Liver (tissue), 10 donors: ENCODE measurements at places on chromosomes 12 and 14.

- DNase-seq = no peak
Observed at GRCh38 chr12:56339158-56339422, 406 bp downstream of the IL23A start.

DNA sequence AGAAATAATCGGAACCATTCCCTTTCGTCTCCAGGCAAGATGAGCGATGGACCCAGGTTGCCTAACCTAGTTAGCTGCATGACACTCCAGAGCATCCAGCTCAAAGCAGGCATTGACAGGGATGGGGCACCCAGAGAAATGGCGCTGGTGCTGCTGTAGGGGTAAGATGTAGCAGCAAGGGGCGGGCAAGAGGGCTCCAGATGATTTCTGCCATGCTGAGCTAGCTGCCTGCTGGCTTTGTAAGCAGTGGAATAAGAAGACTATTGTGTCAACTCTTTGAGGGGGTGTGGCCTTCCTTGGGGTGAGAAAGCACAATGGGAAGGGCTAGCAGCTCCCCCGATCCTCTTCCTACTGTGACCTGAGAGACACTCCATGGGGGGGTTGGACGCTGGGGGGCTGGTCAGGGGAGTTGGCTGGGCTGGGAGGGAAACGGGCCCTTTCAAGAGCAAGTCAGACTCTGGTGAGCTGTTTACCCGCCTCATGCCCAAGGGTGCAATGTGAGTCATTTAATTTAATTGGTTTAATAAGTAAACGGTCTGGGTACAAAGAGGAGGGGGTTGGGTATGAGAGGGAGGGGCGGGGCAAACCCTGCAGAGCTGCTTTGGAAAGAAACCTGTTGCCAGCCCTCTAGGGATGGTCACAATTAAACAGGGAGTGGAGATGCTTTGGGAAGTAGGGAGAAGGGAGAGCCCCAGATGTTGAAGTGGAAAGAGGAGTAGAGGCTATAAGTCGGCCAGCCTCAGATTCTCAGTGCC, 50.5 kb downstream of the B4GALNT3 start:
- DNase-seq = no peak

- DNase-seq = no peak
Observed at GRCh38 chr14:77130386-77130785, 11.2 kb downstream of the ZDHHC22 start.

DNA sequence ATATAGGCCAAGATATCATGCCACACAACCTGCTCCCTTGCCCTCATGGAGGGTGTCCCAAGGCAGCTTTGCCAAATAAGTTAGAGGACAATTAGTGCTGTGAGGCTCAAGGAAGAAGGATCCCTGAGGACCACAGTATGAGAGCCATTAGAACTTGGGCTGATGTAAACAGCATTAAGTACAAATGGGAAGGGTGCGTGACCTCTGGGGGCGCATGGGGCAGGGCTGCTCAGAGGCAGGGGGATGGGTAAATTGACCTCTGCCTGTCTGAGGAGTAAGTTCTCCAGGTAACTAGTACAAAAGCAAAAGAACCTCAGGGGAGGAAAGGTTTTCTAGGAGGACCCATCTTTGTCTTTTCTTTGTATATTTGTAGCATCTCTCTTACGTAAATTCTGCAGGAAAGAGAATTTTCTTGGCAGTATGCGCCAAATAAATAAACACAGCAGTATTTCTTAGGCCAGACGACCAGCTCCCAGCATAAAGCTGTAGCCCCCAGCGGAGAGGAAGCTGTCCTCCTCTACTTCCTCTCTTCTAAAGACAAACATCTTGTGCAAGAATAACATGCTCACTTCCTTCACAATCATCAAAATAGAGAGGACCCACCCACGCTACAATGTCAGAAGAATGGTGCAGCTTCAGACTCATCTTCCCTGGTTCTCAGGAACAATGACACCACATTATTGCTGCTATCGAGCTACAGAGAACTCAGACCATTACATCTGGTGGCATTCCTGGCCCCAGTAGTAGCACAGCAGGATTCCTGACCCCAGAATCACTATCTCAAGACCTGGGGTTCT, 16.4 kb upstream of the VWF start:
- DNase-seq = no peak

GRCh38 chr14:105908006-105908405, 381.6 kb downstream of the TMEM121 start:
- no peak for DNase-seq

DNA sequence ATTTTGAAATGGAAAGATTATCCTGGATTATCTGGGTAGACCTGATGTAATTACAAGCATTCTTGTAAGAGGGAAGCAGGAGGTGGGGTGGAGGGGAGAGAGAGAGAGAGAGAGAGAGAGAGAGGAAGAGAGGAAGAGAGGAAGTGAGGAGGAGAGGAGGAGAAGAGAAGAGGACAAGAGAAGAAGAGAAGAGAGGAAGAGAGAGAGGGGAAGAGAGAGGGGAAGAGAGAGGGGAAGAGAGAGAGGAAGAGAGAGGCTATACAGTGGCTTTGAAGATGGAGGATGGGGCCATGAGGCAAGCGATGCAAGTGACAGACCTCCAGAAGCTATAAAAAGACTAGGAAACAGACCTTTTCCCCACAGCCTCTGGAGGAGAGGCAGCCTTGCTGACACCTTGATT, 13.7 kb upstream of the CHST11 start:
- no peak for DNase-seq

- no peak for DNase-seq
Observed at GRCh38 chr12:89470741-89471509, 53.7 kb downstream of the GALNT4 start.

DNA sequence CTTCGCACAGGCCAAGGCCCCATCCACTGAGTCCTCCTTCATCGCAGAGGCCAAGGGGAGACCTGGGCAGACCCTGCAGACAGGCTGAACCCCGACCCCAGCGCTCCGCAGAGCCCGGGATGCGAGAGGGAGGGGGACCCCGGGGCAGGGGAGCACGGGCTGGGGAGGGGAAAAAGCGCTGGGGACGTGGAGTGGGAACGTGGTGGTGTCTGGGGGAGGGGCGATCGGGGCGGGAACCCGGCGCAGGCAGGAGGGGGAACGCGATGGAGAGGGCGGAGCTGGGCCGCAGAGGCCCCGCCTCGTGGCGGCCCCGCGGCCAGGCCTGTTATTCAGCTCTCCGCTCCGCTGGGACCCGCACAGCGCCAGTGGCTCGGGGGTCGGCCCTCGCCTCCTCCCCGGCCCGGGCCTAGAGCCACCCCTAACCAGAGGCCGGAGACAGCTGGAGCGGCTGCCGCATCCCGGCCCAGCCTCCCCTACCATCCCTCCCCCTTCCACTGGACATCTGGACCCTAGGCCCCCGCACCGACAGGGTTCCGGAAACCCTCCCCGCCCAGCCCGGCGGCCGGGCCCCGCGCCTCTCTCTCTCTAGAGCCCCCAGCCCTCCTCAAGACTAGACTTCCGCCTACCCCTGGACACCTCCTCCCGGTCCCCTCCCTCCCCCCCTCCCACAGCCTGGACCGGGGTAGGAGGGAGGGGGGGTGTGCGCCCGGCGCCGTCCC, at the start of gene ARHGEF25:
Gene ARHGEF25, plus strand, starts transcription at position 328 of the 719 bp plus-strand sequence. CDS start 460 bp downstream, outside the sequence.
- peak; percentile 45 for DNase-seq

GRCh38 chr14:61528591-61529021, 166.7 kb upstream of the HIF1A start:
- no peak for DNase-seq

- no peak for DNase-seq
Observed at GRCh38 chr12:85866986-85867776, 6.9 kb upstream of the NTS start.

GRCh38 chr12:6450091-6450868, 1.6 kb upstream of the TAPBPL start:
- DNase-seq = no peak

DNA sequence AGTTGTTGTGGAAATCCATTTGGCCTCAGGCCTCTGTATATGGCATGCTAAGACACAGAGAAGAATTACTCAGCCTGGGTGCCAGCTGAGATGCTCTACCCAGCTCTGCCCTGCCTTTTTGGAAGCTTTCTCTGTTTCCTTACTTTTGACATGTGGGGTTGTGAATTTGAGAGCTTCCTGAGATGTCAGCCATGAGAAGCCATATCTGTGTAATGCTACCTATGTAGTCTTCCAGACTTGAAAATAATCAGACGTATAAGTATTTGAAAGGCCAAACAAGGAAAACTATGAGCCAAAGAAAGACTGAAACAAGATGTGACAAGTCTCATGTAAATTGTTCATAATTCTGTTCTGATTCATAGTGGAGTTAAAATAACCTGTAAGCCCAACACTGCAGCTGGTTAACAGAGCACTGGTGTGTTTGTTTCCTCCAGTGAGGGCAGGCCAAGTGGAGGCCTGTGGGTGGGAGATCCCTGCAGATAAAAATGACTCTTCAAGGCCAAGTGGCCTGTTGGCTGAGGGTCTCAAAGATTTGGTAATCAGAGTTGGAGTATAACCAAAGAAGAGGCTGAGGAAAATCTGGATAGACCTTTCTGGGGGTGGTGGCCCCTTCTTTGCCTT, 94.0 kb downstream of the TMX1 start:
- no peak for DNase-seq

DNA sequence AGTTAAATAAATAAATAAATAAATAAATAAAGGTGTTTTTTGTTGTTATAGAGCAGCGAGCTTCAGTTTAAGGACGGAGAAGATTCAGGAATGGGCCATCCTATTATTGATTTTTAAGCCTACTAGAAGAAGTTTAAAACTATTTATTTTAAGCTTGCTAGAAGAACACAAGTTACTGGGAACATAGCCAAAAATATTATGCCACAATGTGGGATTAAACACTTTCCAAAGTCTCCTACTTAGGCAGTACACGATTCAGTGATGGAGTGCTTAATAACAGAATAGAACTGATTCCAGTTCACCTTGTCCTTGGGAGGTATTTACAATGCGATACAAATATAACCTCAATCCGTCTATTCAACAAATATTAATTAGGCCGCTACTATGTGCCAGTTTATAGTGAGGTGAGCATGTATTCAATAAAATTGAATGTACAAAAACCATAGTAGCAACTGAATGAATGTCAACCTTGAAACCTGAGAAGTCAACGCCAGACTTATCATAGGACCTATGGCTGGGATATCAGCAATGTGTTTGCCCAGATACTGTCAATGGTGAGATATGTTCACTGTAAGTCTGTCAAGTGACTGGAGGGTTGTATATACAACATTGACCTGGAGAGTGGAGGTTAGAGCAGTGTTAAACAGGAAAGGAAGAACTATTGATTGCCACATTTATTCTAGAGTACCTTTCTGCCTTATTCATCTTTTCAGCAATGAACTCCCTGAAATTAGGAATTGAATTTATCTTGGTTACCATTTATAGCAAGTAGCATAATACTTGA, 486.4 kb downstream of the TMTC2 start:
- no peak for DNase-seq

DNA sequence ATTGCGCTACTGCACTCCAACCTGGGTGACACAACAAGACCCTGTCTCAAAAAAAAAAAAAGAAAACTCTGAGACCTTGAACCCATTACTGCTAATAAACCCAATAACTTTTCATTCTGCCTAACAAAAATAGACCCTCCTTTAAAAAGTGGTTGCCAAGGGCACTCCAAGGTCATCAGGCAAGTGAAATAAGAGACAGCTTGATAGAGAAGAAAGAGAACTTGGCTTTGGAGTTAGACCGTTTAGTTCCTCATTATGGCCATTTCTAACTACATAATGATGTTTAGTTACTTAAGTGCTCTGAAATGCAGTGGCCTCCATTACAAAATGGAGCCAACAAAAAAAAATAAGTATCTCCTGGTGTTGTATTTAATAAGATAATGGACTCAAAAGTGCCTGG, 55.9 kb downstream of the PHLDA1 start:
- DNase-seq = no peak

DNA sequence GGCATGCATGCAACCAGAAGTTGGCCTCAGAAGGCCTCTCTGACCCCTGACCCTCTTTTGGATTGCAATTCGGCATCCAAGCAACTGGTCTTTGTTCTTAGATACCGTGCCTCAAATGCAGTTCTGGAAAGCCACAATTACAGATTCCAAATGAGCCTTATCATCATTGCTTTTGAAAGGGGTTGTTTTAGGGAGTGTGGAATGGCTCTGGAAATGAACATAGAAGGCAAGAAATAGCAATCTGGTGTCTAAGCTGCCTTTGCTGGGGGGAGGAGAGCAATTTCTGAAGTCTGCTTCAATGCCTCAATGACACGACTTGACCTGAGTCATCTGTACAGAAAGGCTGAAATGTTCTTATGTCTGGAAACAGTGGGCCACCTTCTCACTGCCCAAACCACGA, 250.1 kb downstream of the NUAK1 start:
- no peak for DNase-seq

GRCh38 chr12:120677765-120678473, 9.0 kb upstream of the MLEC start:
- no peak for DNase-seq

DNA sequence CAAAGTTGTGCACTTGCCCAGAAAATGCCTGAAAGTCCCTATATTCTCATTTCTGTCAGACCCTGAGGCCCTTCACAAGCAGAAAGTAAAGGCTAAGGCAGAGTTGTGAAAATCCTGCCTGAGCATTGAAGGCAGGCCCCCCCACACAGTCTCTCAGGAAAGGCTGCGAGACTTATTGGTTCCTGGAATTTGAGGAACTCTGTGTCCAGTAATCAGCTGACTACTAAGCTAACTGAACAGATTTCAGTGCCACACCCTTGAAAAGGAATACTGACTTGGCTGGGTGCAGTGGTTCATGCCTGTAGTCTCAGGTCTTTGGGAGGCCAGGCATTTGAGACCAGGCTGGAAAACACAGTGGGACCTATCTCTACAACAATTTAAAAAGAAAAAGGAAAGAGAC, 21.1 kb upstream of the PPP2R5E start:
- DNase-seq = no peak

- no peak for DNase-seq
Observed at GRCh38 chr14:53999061-53999488, 42.5 kb upstream of the BMP4 start.

DNA sequence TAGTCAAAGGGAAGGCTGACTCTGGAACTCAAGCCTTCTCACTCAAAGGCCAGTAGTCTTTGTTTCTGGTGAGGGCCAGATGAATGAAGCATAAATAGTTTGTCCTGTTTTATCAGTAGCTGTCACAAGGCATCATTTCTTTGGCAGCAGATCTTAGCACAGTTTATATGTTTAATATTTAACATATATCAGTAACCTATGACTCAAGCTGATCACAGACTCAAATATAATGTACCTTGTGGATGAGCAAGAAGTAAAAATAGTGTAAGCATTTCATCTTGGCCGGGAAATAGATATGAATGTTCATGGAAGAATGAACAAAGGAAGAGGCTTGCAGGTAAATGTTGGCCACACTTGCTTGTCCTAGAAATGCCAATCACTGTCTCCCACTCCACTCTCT, 158.3 kb upstream of the BMP4 start:
- DNase-seq = no peak

DNA sequence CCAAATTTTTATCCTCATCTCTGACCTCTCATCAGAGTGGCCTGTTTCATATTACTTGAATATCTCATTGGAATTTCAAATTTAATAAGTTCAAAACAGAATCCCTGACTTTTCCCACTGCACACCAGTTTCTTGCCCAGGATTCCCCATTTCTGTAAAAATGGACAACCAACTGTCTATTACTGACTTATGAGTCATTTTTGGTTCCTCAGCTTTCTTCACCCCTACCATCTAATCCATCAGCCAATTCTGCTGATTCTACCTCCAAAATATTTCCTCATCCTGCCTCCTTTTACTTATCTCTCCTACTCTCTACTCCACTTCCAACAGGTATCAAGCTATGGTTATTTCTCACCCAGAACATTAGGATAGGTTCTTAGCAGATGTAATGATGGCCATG, 44.2 kb downstream of the TMX1 start:
- no peak for DNase-seq

GRCh38 chr12:68094195-68094594, 65.3 kb downstream of the IFNG start:
- DNase-seq = no peak
